ENCODE measurements at places on chromosomes 13 and 19.

- DNase-seq: no peak
Observed at GRCh38 chr19:48656840-48657474, 11.0 kb upstream of the CA11 start.

DNA sequence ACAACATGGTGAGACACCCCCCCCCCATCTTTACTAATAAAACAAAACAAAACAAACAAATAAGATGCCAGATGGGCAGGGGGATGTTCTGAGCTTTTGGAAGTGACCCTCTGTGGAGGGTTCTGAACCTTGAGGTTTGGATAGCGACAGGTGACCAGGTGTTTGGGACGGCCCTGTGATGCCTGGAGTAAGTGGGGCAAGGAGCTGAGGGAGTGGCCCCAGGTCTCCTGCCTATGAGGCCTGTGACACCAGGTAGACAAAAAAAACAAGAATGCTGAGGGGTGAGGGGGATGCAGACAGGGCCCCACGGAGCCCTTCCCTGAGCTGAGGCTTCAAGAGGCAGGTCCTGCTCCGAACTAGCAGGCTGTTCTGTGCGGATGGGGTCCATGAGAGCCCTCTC, 9.2 kb downstream of the ADGRE2 start:
- DNase-seq: no peak

DNA sequence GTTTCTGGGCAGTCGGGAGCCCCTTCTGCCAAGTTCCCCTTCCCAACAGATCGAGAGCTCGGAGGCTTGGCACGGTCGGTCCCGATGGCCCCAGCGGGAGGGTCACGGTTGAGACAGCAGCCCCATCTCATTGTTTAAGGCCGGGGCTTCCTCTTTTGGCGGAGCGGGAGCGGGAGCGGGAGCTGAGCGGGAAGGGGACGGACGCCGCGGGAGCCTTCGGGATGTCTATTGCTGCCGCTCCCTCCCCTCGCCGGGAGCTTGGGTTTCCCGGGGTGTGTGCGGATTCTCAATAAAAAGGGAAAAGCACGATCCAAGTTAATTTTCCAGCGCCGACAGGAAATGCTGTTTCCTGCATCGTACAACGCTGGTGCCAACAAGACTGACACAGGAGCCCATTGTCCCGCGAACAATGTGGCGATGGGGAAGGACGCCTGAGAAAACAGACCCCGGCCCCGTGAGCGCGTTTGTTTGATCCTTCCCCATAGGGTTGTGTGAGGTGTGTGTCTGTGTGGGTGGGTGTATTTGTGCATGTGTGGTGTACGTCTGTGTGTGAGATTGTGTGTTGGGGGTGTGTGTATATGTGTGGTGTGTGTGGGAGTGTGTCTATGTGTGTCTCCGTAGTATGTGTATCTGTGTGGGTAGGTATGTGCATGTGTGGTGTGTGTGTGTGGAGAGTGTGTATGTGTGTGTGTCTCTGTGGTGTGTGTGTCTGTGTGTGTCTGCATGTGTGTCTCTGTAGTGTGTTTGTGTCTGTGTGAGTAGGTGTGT, 36.3 kb upstream of the FLT1 start:
- DNase-seq: no peak

- DNase-seq: no peak
Observed at GRCh38 chr13:51770681-51771417, 33.1 kb downstream of the DHRS12 start.

GRCh38 chr13:48574041-48574796, 41.3 kb upstream of the RCBTB2 start:
- no peak for DNase-seq

All from cortex of kidney (tissue), 1 donor.